ENCODE measurements at places on chromosomes 12 and 14.
A peak's percentile ranks its signal among the peaks of the same experiment; 100 is the strongest.

GRCh38 chr12:63779498-63780481, at the start of gene RXYLT1:
RXYLT1 (plus strand) TSS chr12:63779909; CDS start chr12:63779961, 52 bp downstream.
- peak; percentile 95 for DNase-seq

DNA sequence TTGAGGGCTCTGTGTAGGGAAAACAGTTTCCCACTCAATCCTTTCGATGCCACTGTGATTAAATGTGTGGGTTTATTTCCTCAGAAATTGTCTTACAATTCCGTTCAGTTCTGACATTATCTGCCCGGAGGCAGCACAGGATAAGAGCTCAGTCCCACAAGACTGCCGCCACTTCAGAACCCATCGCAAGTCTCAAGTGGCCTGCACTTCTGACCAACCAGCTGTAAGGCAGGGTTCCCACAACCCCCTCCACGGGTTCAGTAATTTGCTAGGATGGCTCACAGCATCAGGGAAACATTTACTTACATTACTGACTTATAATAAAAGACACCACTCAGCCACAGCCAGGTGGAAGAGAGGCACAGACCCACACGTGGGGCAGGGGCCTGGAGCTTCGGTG, 17.2 kb downstream of the BDKRB2 start:
- no peak for DNase-seq

DNA sequence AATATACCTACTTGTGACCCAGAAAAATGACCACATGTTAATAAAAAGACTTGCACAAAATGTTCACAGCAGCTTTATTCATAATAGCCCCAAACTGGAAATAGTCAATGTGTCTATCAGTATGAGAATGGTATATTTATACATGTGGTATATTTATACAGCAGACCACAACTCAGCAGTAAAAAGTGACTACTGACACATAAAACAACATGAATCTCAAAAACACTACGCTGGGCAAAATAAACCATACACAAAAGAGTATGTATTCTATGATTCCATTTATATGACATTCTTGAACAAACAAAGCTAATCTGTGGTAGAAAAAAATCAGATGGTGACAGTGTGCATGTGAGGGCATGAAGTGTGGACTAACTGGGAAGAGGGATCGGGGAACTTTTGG, 35.1 kb downstream of the ARF6 start:
- DNase-seq: no peak

DNA sequence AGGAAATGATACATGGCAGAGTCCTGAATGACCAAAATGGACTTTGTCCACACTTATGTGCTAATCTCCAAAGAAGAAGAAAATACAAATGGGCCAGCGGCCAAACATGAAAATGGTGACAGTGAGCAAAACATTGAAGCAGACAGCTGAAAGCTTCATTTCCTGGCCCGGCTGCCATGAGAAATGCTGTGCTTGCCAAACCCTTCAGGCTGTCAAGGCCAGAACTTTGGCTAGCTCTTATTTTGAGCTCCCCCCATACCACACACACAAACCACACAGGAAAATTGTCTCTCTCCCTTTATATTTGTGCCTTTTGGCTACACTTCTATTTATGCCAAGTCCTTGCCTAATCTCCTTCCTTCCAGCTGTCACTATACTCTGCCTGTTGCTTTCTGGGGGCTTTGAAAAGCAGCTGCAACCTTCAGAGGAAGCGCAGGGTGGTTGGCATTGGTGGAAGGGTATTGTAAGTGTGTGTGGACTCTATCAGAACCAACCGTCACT, 323.8 kb downstream of the RAD51B start:
- no peak for DNase-seq

DNA sequence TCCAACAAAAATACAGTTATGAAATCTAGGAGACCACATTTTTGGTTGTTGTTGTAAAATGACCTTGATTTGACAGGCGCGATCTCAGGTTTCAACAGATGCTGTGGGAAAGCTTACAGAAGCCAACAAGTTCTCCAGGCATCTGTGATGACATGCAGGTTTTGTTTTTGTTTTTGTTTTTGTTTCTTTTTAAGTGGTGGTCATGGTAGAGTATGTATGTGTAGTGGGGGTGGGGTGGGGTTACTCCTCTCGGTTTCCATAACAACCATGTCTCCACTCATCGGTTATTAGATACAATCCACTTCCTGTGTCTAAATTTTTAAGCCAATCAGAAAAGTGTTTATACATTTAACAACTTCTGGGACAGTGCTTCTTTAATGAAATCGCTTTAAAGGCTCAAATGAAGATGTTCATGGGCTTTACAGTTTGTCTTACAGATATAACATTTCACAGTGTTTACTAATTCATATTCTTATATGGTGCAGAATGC, 199.9 kb upstream of the FOXN3 start:
- no peak for DNase-seq

DNA sequence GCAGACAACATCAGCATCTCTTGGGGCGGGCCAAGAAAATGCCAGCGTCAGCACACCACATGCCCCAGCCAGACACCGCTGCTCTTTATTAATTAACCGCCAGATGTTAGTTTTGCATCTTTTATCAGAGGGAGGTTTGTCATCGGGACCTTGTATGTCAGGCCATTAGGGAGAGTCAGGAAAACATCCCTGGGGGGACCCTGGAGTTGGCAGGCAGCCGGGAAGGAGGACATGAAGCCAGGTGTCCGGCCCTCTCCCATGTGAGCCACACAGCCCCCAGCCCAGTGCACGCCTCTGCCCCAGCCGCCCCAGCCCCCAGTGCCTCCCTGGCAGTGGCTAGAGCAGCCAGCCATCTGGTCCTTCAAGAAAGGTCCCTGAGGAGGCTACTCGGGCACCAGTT, 56.9 kb upstream of the FAM222A start:
- DNase-seq: no peak

- DNase-seq: no peak
Measured at GRCh38 chr12:5479761-5480160, 47.9 kb downstream of the NTF3 start.

- DNase-seq: peak; percentile 94
Measured at GRCh38 chr14:104827177-104828055, 26.5 kb downstream of the ZBTB42 start.

GRCh38 chr12:20127413-20127812, 240.9 kb upstream of the PDE3A start:
- DNase-seq: no peak

- no peak for DNase-seq
Measured at GRCh38 chr12:110002676-110003515, 3.7 kb downstream of the ANKRD13A start.

DNA sequence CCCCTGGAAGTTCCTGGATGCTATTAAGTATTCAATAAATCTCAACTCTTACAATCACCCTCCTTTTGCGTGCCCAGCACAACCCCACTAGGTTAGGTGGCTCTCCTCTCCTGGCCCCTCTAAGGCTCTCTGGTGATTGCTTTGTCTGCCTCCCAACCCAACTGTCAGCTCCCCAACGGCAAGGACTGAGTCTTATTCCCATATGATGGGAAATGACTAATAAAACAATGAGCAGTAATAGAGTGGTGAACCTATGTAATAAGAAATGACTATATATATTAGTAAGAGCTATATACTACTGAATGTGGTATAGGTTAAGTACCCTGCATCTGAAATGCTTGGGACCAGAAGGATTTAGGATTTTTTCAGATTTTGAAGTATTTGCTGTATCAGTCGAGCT, 8.1 kb downstream of the APPL2 start:
- DNase-seq: no peak

- no peak for DNase-seq
Measured at GRCh38 chr12:66063916-66064315, 66.6 kb downstream of the LLPH start.

DNA sequence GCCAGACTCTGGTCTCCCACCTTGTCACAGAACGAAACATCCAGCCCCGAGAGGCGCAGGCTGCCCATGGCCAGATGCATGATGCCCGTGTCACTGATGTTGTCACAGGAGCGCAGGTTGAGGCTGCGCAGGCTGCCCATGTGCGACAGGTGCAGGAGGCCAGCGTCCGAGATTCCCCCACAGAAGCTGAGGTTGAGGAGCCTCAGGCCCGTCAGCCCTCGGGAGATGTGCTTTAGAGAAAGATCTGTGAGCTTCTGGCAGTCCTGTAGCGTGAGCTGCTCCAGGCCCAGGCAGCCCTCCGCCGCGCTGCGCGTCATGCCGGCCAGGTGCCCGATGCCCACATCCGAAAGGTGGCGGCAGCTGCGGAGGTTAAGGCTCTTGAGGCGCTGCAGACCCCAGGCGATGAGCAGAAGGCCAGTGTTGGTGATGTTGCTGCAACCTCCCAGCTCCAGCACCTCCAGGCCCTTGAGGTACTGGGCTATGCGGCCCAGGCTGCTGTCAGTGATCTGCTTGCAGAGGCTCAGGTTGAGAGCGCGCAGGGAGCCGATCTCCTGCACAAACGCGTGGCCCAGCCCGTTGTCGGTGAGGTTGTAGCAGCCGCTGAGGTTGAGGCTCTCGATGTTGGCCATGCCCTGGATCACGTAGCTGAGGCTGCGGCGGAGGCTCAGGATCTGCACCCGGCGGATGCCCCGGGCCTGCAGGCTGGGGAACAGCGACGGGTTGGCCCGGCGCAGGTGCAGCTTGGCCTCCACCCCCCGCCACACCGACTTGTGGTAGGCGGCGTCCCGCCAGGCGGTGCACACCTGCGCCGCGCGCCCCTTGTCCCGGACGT, 991 bp downstream of the FBXL14 start:
- DNase-seq: peak; percentile 75

DNA sequence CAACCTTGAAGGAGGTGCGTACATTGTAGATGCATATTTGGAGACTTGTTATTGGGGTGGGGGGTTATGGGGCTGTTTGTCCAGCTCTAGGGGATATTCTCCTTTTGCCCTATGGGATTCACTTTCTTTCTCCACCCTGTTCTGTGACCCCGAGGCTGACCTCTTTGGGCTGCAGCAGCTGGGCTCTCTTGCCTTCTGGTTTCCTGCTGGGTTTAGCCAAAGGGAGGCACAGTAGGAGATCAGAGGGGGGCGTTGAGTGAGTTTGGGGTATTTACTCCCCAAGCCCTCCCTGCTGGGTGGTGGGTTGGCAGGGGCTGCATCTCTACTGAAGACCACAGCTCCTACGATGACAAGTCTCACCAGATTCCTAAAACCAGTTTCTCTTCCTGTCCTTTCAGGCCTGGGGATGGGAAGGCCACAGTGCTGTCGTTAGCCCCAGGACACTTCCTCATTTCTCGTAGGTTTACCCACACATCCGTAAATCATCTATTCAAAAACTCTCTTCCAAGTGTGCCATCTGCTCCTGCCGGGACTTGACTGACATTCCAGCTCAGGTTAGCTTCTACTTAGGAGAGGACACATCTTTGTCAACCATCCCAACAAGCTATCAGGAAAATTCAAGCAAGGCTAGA, 127.1 kb downstream of the TMEM30B start:
- DNase-seq: no peak

- DNase-seq: no peak
Measured at GRCh38 chr12:24349051-24349799, 399.8 kb upstream of the SOX5 start.

DNA sequence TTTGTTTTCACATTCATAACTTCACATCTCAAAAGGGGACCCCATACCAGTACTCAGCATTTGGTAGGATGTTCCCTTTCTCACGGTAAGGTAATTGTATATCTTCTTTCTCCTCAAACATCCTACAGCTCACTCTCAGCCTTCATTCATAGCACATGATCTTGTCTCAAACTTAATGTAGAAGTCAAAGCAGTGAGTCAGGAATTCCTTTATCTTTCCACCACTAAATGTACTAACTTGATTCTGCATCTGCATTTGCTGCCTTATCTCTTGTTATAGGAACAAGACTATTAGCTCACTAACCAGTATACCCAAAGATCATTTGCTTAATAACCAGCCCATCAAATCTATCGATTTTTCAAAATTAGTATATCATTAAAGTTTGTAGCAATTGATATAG, 22.9 kb downstream of the CPSF2 start:
- no peak for DNase-seq

- DNase-seq: no peak
Measured at GRCh38 chr12:47762850-47763465, 4.3 kb upstream of the RAPGEF3 start.

- no peak for DNase-seq
Measured at GRCh38 chr12:5185435-5186069, 141.9 kb downstream of the KCNA5 start.

DNA sequence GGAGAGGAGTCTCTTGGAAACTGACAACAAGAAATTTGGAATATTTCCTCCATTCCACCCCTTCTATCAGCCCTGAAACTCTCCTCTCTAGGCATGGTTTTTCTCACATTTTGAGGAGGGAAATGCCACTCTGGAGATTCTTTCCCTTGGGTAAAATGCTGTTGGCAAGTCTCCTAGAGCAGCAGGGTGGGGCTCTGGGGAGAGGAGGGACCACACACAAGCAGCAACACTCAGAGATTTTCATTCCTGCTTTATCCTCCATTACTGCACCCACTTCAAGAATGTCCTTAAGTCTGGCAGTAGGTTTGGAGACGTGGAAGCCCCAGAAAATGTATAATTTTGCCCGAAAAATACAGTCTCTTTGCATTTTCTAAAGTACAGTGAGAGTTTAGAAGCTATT, 130.8 kb upstream of the FLRT2 start:
- DNase-seq: no peak

DNA sequence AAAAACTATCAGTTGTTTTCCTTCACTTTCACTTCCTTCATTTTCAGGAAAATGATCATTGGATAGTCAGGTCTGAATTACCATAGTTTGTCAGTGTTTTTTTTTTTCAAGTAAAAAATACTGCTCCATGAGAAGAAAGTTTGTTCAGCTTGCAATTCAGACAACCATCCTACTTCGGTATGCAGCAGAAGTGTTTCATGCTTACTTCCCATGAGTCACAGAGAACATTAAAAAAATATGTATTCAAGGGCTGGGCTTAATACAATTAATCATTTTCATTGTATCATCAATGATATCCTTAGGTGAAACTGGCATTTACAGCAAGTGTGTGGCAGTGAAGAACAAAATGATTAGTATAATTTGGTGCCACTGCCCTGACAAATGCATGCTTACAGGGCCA, 21.6 kb downstream of the PYM1 start:
- no peak for DNase-seq

DNA sequence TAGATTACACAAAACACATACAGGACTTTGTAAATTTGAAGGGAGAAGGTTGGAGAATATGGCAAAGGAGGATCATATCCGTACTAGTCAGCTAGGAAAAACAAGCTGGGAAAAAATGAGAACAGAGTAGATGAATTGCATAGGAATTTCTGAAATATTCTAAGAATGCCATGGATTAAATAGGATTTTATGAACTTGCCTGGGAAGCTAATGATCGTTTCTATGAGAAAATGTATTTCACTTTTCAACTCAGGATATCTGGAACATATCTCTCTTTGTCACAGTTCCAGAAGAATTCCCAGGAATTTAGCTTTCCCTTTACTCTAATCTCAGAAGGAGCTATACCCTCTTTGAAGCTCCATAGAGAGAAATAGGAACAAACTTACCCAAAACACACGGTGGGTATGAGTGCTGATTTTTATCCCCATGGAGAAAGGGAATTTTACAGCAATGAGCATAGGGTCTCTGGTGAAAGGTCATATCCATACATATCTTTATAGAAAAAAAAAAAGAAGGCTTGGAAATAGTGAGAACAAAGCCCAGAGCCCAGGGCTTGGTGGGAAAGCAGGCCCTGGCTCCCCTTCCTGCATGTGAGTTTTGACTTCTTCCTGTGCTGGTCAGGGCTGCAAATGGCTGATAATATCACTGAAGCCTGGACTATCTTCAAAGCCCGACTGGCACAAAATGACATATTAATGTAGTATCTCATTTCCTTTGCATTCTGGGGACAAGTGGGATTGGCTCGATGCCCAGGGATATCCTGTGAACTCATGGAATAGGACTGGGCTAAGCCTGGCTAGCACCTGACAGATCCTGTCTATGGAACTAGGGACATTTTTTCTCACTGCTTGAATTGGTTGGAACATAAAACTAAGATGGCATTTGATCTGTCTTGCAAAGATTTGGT, 136.3 kb downstream of the AEBP2 start:
- DNase-seq: no peak
